Activated T-helper 9 cell treated with anti-CD3 and anti-CD28 coated beads, Interleukin-2, amount 50 U/mL, for 16 hours (primary cell): ENCODE measurements at places on chromosomes 11 and 22.
A peak's percentile ranks its signal among the peaks of the same experiment; 100 is the strongest.

GRCh38 chr22:24440718-24441405, 13.5 kb downstream of the ADORA2A start:
- no peak for DNase-seq

DNA sequence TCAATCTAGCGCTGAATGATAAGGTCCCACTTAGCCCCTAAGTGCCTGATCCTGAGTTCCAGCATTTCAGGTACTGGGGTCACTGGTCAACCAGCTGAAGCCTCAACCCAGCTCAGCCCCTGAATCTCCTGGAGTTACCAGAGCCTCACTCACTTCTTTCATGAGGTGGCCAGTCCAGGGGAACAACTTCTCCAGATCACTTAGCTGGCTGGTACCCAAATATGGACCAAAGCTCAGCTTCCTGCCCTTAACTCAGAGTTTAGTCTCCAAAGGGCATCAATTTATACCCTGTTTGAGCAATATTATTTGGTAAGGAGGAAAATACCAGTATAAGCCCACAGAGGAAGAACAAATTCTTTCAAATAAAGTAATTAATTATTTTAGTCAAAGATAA, 105.6 kb downstream of the SLC1A2 start:
- DNase-seq, result no peak

DNA sequence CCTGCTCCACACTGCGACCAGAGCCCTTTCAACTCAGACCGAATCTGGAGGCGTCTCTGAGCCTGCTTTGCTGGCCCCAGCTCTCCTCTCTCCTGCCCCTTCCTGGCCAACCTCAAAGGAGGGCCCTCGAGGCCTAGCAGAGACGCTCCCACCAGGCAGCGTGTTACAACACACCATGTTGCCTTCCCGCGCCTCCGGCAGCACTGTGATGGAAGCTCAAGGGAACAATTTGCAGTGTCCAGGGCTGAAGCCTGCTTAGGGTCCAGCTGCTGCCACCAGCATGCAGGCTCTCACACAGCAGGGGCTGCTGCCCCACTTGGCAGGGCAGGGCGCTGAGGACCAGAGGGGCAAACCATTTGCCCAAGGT, 18.4 kb downstream of the LINC01488 start:
- DNase-seq, result no peak

GRCh38 chr11:124801014-124801413, 808 bp upstream of the MSANTD2 start:
- no peak for DNase-seq

DNA sequence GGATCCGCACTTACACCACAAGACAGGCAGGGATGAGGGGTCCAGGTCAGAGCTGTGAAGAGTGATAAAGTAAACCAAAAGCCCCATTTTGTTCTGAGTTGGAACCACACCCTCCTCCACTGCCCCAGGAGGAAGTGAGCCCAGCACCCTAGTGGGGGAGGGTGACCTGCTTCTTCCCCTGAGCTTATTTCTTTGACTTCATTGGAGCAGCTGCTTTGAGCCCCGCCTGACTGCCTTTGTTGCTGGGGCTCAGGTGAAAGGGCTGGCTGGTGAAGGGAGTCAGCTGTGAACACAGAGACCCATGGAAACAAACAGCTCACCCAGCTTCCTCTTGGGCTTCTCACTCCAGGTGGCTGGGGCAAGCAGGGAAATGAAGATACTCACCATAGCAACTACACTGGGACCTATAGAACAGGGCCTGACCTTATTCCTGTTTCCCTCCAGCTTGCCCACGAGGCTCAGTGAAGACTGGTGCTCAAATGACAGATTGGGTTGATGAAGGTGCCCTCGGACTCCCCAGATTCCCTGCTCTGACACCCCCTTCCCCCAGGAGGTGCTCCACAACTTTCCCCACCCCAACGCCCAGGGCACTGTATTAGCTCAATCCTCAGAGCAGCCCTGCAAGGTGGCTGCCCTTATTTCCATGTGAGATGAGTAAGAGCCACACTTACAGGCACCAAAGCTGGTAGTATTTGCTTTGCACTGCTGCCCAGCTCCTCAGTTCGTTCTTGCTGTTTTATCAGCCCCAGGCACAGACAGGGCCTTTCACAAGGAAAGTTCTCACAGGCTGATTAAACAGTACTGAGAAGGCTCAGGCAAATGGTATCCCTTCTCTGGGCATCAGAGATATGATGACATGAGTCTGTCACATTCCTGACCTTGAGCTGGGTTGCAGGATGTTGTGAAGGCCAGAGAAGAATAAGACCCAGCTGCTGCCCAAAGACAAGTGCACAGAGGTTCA, 2.4 kb downstream of the UCP2 start:
- DNase-seq, result peak; percentile 43

DNA sequence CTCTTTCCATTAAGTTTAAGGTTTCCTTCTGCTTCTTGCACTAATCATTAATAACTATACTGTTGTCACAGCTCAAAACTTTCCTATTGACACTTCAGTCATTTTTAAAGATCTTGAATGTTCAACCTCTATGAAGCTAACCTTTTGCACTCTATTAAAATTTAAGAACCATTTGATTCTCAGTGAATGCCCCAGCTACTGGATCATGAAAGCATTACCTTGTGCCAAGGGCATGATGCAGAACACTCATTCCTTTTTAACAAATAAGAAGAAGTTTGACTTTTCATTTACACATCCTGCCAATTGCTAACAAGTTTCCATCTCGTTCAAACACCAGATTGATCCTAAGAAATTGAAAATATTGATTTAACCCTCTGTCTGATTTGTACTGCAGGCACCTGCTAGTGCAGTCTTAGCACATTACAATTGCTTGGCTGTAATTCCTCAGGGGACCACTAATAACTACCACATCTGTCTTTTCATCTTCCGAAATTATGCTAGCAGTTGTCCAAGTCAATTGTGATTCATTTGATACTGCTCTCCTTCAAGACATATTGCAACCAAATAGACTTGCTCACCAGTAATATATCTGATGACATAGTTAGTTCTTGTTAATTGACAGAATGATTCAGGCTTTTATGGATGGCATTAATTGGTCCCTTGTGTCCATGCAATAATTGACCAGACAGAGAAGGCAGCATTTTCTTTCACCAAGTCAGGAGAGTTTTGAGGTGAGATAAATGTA, 158.4 kb downstream of the TEAD1 start:
- no peak for DNase-seq
